Brain (organoid and tissue), 16 donors: ENCODE measurements at places on chromosomes 1 and 21. TPM values are rescaled to one million over a fixed set of nuclear protein-coding genes. Genes with fewer than 3 reads are reported as not detected.

The RNU1-1 gene
- polyA plus RNA-seq = not detected

- no peak for DNase-seq
These were observed 61.3 kb downstream of the LBR start for GRCh38 chr1:225366552-225366951.

- no peak for DNase-seq
These were observed 25.6 kb downstream of the FCRL2 start for GRCh38 chr1:157751283-157751682.

The CAMK2N1 gene
- polyA plus RNA-seq = 171 TPM

- DNase-seq = no peak
These were observed 44.8 kb upstream of the CCDC27 start for GRCh38 chr1:3707298-3707938.

The STYXL2 gene
- polyA plus RNA-seq = 0.10 TPM

The CDA gene
- 2.9 TPM for polyA plus RNA-seq
